NT2/D1 (cell line): ENCODE measurements at places on chromosomes 1 and 21.

DNA sequence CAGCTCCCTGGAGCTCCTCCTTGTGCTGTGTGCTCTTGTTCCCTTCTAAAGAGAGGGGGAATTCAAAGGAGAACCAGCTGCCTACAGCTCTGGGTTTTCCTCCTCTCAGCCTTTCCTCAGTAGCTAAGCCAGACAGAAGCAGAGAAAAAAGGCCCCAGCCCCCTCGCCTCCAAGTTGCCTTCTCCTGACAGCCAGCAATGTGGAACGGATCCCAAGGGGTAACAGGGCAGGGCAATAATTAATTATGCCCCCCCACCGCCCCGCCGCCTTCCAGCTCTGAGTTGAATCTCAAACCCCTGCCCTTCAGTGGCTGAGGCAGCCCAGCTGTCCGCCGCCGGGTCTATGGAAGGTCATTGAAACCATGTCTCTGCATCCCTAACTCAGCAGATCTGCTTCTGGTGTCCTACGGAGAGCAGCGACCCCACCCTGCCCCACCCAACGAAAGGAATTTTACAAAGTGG lies 69.0 kb upstream of the GOLT1A start:
- no peak for DNase-seq

GRCh38 chr1:118013336-118013735 lies 83.8 kb downstream of the WDR3 start:
- no peak for DNase-seq

GRCh38 chr1:156772728-156773497 lies 5.6 kb downstream of the PRCC start:
- no peak for DNase-seq

DNA sequence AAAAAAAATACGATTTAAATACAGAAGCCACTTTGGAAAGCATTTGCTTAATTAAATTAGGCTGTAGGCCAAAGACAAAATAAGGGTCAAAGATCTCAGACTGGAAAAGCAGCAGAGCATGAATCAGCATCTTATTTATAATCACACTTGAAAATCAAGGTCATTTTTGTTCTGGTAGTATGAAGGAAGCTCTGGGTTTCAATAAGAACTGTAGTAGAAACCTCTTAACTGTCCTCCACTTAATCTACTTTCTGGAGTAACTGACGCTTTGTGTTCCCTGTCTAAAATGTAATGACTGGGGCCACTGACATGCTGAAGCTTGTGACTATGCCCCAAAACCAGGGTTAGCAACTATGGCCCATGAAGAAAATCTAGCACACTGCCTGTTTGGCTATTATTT lies 450.7 kb upstream of the ZP4 start:
- no peak for DNase-seq

GRCh38 chr1:50959303-50959912 lies 659 bp downstream of the FAF1 start:
- DNase-seq: no peak

DNA sequence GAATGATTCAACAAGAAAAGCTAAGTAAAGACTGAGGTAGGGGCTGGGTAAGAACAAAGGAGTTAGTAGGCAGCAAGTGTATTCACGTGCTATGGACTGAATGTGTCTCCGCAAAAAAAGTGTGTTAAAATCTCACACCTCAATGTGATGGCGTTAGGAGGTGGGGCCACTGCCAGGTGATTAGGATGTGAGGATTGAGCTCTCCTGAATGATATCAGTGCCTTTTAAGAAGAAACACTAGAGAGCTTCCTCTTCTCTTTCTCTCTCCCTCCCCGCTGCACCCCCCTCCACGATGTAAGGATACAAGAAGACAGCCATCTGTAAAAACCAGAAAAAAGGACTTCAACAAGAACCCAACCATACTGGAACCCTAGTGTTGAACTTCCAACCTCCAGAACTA lies 396.1 kb upstream of the PLXNA2 start:
- no peak for DNase-seq

DNA sequence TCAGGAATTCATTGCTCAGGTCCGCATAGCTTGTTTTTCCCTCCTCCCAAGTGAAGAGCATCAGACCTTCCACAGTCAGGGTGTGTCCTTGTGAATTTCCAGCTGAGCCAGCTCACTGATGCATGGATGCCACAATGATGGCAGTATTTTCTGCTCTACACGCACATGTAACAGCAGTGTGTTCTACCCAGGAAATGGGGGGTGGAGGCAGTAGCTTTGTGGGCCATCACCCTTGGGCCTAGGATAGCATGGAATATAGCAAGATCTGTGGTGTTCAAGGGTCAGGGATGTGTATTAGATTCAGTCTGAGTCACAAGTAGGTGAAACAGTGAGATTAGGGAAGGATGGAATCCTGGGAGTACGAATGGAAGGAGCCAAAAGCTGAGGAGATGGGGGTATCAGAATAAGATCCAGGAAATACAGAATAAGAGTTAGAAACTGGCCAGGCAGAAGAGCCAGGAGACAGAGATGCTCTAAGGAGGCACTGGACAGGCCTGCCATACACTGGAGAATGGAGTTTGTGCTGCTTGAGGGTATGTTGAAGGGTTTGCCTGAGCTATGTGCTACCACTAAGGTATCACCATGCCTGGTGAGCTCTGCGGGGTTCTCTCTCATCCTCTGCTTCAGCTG lies 90.6 kb upstream of the CNIH3 start:
- DNase-seq: no peak

DNA sequence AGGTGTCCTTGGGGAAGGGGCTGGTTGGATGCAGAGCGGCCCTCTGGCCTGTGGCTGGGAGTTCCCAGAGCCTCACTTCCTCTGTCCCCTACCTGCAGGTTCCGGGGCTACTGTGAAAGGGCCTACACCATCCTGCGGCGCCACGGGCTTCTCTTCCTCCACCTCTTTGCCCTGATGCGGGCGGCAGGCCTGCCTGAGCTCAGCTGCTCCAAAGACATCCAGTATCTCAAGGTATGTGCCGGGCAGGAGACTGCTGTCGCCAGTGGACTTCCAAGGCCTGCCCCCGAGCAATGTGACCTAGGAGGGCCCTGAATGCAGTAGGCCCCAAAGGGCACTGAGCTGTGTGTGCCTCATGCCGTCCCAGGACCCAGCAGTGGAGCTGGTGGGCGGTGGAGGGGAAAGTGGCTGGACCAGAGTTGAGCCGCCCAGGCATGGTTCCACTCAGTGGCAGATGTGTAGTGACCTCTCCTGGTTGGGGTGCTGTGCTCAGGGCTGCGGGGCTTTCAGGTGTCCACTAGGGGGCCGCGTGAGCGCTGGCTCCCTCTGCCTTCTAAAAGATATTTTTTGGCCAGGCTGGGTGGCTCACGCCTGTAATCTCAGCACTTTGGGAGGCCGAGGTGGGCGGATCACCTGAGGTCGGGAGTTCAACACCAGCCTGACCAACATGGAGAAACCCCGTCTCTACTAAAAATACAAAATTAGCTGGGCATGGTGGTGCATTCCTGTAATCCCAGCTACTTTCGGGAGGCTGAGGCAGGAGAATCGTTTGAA lies 73.4 kb downstream of the PIK3CD start:
- no peak for DNase-seq

DNA sequence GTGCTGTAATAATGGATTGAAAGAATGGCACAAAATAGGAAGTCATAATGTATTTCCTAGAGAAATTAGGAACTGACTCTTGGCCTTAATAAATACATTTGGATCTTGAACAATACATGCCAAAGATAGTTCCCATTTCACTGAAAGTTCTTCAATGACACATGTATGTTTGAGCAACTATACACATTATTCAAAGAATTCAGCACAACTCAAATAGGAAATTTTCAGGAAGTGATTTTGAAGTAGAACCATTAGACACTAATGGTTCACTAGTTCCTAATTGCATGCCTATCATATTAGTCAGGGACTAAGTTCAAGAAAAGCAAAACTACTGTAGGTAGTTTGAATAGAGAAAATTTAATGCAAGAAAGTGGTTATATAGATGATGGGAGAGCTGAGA lies 404.7 kb downstream of the LMO4 start:
- DNase-seq: no peak

- no peak for DNase-seq
Measured at GRCh38 chr1:55214934-55215193, 300 bp downstream of the USP24 start.

- DNase-seq: no peak
Measured at GRCh38 chr1:10121688-10122087, 88.7 kb upstream of the KIF1B start.

DNA sequence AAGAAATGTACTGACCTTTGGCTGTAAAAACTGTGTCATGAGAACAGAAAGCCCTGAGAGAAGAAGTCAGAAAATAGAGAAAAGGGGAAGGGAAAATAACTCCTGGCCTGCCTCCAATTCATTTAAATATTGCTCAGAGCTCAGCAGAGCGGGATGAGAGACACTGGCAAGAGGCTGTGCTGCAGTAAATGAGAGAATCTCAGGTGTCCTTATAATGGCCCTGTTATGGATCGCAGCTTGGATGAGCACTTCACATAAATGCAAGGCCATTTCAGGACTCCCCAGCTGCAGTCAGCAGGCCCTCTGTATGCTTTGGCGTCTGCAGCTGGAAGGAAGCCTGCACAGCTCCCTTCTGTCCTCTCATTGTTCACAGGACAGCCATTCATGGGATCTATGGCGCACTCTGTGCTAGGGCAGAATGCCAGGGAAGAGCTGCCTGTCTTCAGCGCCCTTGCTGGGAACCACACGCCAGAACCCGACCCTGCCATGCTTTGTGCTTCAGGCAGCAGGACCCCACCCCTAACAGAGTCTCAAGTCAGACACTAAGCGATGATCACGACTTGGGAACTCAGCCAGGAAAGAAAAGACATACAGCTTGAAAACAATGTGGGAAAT lies 20.7 kb upstream of the ABCB10 start:
- DNase-seq: no peak

- no peak for DNase-seq
Measured at GRCh38 chr1:186739515-186739914, 59.3 kb upstream of the PTGS2 start.

DNA sequence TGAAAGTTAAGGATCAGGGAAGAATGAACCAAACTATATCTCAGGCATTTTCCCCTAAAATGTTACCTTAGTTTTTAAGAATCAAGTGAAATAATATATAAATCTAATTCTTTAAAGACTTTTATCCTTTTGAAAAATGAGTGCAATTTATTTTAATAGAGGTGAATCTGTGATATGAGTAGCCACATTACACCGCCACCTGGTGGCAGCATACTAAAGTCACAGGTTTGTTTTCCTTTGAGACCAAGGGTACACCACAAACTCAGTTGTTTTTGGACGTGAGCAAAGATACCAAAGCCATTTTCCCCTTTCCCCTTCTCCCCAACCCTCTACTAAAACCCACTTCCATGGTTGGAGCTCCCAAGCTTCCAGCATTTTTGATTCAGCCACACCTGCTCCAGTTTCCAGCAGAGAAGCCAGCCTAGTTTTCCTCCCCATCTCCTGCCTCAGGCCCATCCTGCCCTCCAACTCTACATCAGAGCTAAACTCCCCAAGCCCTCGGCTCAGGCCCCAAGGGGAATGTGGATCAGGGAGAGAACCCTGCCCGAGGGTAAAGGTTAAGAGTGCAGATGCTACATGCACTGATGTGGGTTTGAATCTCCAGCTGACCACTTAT lies 22.9 kb upstream of the LDLRAP1 start:
- no peak for DNase-seq

DNA sequence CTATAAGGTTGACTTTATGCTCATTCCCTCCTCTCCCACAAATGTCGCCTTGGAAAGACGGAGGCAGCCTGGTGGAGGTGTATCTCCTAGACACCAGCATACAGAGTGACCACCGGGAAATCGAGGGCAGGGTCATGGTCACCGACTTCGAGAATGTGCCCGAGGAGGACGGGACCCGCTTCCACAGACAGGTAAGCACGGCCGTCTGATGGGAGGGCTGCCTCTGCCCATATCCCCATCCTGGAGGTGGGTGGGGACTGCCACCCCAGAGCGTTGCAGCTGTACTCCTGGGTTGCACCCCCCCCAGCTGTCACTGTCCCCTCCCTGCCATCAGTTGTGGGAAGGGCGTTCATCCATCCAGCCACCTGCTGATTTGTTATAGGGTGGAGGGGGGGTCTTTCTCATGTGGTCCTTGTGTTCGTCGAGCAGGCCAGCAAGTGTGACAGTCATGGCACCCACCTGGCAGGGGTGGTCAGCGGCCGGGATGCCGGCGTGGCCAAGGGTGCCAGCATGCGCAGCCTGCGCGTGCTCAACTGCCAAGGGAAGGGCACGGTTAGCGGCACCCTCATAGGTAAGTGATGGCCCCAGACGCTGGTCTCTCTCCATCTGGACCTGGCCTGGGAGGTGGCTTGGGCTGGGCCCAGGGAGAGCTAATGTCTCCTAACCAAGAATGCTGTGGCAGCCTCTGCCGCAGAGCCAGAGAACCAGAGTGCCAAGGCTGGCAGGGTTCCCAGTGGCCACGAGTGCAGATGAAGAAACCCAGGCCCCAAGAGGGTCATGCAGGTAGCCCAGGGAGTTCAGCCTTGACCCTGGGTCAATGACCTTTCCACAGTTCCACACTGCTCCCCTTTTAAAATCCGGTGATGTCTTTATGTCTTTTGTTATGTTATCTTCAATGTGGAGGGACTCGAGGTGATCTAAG lies 13.1 kb downstream of the PCSK9 start:
- DNase-seq: no peak

DNA sequence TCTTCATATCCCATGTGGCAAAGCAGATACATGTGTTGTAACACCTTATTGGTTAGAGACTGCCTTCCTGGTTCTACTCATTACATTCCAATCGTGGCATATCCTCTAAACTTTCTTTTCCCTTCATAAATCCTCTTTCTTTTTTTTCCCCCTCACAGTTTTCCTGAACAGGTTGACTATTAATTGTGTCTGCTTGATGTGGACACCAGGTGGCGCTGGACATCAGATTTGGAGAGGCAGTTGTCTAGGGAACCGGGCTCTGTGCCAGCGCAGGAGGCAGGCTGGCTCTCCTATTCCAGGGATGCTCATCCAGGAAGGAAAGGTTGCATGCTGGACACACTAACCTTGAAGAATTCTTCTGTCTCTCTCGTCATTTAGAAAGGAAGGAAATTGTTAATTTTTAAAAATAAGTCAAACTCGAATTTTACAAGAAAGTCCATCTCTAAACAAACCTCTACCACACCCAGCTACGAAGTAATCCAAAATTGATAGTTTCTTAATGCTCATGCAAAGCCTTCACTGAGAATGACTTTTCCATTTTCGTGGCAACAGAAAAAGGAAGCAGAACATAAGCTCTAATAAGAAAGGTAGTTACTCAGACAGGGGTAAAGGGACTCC lies 59.4 kb upstream of the ASB17 start:
- DNase-seq: peak; percentile 92

DNA sequence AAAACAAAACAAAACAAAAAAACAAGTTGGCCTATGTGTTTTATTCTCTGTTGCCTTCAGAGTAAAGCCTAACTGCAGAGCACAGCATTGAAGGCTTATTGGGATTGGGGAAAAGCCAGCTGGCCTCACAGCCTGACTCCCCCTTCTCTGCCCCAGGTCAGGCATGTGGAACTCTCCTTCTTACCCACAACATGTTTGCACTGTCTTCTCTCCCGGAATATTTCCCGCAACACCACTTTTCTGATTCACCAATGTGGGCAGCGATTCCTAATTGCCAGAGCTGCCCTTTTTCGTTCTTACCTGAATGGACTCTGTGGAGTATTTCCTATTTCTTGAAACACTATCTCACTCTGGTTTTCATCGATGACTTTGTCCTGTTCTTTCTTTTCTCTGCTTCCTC lies 2.8 kb upstream of the TARBP1 start:
- DNase-seq: no peak

- DNase-seq: peak; percentile 40
Measured at GRCh38 chr1:115112496-115113375, 23.4 kb upstream of the TSPAN2 start.

- peak; percentile 39 for DNase-seq
Measured at GRCh38 chr1:162530307-162530987, 31.1 kb upstream of the UAP1 start.

- DNase-seq: no peak
Measured at GRCh38 chr1:20356850-20357459, 66.3 kb downstream of the VWA5B1 start.
